CD4-positive, alpha-beta memory T cell (primary cell): ENCODE measurements at places on chromosomes 5 and 9. TPM values are rescaled to one million over a fixed set of nuclear protein-coding genes. Genes with fewer than 3 reads are reported as not detected.

ACOT12 gene
- not detected for total RNA-seq

GRM6 gene
- total RNA-seq: not detected

SLC4A9 gene
- not detected for total RNA-seq

SPATA9 gene
- total RNA-seq: not detected

C6 gene
- not detected for total RNA-seq

ACSL6 gene
- 50.4 TPM for total RNA-seq

BNC2 gene
- not detected for total RNA-seq

ZNF366 gene
- total RNA-seq: 0.29 TPM

DNA sequence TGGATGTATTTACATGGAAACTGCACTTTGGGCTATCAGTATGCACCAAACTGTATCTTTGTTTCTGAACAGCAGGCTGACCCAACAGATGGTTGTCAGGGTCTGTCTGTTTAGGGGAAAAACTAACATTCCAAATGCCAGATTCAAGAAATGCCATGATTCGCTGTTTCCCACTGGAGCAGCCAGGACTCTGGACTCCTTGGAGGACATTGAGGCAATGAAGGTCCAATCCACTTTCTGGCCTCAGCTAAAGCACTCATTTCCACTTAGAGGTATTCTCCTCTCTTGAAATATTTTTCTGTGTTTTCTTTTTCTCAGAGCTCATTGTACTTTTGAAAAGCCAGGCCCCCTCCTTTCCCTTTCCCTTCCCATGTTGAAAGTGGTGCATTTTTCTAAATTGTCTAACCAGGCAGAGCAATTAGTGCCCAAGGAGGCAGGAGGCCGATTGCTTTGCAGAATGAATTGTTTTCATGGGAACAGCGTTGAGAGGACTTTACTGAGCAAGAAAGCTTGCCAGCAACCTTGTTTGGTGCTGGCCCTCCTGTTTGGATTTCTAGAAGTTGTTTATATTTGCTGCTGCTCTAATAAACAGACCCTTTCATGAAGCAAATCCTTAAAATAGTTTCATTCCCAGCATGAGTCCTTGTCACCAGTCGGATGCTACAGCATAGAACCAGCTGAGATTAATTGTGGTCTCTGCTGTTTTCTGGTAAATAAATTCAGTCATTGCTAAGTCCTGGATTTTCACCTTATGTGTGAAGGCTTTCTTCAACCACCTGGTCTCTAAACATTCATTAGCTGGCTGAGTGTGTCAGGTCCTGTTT, 132.8 kb upstream of the TAF11L2 start:
- DNase-seq: no peak

DNA sequence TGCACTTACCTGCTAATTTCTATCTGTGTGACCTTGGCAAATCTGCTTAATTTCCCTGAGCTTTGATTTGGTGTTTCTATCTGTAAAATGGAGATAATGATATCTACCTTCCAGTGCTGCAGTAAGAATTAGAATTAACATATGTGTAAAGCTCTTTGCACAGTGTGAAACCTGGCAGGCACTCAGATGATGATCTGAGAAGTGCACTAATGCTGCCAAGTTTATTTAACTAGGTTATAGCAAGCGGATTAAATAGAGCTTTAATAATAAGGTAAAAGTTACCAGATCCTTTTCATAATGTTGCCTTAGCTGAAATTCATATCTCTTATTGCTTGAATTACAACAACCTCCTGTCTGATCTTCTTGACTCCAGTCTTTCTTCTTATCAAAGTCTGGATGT, 315.3 kb upstream of the CD180 start:
- no peak for DNase-seq

DNA sequence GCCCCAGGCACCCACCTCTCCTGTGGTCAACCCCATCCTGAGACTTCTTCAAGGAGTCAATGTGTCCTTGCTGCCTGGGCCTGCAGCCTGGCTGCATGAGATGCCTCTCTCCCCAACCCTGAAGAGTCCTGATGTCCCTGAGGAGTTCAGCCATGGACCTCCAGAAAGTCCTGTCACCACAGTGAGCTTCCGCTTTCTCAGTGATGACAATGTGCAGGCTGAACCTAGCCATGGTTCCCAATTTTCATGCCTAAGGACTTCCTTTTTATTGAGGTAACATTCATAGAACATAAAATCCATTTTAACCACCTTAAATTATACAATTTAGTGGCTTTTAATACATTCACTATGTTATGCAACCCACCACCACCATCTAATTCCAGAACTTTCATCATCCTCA, 29.1 kb downstream of the DAP start:
- DNase-seq: no peak

- DNase-seq: no peak
Measured at GRCh38 chr9:9186086-9186485, 1386.5 kb upstream of the DMAC1 start.

- DNase-seq: no peak
Measured at GRCh38 chr9:9961934-9962333, 650.9 kb downstream of the PTPRD start.

GRCh38 chr5:132294728-132295504, 722 bp downstream of the SLC22A4 start:
- DNase-seq: peak; percentile 12

DNA sequence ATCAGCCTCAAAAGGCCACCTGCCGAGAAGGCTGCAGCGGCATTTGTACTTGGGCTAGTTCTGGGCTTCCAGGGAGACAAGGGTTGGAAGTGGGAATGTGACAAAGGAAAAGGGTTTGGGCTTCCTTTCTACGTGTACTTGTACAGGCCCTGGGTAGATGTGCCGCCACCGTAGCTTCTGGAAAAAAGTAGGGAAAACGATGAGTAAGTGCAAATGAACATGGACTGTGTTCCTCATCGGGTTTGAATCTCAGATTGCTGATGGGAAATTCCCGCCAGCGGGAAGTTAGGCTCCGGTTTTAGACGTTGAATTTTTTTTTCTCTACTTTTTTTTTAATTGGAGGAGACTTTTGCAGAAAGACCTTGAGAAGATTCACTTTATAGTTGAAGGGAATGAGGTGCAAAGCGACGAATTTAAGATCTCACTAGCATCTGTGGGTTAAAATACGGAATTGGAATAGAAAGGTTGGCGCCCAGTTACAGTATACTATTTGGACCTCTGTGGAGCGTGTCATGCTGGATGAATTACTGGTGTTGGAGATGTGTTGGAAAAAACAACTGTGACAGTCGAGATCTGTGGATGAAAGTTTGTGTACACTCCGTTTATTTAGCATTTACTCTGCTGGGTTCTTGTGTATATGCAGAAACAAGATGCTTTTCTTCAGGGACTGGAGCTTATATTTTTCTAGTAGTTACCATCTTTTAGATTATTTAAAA, 1.2 kb downstream of the G3BP1 start:
- DNase-seq: no peak

DNA sequence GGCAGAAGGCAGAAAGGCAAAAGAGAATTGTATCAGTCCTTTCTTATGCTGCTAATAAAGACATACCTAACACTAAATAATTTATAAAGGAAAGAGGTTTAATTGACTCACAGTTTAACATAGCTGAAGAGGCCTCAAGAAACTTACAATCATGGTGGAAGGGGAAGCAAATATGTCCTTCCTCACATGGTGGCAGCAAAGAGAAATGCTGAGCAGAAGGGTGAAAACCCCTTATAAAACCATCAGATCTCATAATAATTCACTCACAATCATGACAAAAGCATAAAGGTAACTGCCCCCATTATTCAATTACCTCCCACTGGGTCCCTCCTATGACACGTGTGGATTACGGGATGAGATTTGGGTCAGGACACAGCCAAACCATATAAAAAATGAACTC, 312.5 kb upstream of the PTGER4 start:
- peak; percentile 39 for DNase-seq

DNA sequence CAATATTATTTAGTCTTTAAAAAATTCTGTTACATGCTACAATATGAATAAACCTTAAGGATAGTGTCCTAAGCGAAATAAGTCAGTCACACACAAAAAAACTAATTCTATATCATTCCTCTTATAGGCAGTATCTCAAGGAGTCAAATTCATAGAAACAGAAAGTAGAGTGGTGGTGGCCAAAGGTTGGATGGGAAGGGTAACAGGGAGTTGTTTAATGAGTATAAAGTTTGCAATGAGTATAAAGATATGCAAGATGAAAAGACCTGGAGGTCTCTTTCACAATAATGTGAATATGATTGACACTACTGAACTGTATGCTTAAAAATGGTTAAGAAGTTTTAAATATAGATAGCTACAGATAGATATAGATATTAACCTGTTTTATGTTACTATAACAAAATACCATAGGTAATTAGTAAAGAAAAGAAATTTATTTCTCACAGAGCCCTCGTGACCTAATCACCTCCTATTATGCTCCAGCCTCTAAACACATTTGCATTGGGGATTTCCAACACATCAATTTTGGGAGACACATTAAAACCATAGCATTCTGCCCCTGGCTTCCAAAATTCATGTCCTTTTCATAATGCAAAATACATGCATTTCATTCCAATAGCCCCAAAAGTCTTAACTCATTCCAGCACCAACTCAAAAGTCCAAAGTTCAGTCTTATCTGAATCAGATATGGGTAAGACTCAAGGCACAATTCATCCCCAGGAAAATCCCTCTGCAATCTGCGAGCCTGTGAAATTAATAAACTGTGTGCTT, 93.6 kb downstream of the ATPSCKMT start:
- no peak for DNase-seq

DNA sequence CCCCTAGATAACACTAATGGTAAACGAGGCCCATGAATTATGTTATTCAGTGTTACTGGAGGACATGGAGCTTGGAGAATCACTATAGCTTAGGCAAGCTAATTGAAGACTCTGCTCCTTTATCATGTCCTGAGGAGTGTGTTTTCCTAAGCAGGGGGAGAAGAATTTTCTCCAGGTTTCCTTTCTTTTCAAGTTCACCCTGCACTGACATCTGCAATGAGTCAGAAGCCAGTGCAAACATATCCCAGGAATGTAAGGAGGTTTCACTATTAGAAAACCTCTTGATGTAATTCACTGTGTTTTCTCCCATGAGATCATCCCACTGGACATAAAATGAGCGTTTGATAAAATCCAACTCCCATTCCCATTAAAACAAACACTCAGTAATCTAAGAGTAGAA, 75.6 kb downstream of the DMRT2 start:
- DNase-seq: no peak

- no peak for DNase-seq
Measured at GRCh38 chr9:92342825-92343488, 17.2 kb downstream of the CENPP start.

DNA sequence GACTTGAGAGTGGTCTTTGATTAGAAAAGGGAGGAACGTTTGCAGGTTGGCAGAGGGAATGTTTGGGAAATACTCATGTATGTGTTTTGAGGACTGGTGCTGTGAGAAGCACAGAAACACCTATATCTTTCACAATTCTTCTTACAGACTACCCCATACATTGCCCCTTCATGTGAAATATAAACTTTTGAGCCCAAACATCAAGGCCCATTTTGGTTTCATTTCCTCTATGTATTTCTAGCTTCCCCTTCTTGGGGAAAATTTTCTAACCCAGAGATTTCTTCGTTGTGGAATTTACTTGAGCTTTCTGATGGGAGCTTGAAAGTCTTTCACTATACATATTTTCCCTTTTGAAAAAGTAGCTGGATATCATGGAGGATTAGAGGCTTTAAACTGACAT, 67.6 kb downstream of the FYB1 start:
- no peak for DNase-seq

DNA sequence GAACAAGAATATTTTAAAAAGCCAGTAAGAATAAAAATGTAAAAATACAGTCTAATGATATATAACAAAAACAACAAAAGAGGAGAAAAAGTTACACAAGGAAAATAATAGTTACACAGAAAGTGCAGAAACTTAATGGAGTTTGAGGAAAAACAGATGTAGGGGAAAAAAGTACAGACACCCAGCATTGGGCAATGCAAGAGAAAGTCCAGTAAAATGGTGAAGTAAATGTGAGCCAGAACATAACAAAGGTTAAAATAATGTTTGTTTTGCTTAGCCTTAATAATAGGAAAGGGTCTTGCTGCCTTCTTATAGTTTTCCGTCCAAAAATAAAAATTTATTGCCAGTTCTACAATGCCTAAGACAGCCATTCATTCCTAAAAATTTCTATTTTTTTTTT, 364.2 kb downstream of the NNT start:
- no peak for DNase-seq

GRCh38 chr9:6040077-6040476, 24.7 kb upstream of the RANBP6 start:
- no peak for DNase-seq

DNA sequence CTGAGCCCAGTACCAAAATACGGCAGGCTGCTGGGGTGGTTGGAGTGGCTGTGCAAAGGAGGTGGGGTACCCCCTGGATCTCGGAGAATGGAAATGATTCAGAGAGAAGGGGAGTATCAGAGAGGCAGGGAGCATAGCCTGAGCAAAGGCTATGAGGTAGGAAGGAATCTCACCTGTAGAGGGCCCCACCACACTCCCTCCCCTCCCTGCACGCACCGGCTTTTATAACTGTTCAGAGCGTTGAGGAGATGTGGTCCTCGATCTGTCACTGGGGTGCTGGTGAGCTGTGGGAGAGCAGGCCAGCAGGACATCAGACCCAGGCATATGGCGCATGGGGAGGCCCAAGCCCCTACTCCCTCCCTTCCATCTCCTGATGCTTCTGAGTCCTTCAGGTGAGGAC, 13.2 kb downstream of the PHF19 start:
- no peak for DNase-seq

GRCh38 chr5:80093796-80094195, 58.6 kb downstream of the THBS4 start:
- no peak for DNase-seq

DNA sequence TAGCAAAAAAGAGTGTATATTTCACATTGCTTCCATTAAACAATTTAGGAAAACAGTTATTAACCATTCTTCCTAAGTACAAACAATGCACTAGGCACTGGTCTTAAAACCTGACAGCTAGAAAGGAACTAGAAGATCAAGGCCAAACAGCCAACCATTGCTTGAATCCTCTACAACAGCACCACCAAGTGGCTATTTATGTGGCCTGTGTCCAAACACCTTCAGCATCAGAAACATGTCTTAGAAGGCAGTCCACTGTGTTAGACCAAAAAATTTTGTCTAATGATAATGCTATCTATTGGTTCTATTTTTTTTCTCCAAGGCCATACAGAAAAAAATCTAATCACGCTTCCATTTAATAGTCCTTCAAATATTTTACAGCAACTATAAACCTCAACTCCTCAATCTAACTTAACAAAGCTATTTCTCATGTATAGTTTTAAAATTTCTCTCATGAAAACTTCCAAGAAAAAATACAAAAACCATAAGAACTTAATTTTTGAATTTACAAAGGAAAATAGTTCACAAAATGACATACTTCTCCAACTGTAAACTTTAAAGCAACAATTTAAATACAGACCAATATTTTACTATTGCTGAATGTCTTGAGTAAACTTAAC, 36.1 kb downstream of the CAAP1 start:
- DNase-seq: peak; percentile 6
